ENCODE measurements at places on chromosomes 3 and 15. TPM values are rescaled to one million over a fixed set of nuclear protein-coding genes. Genes with fewer than 3 reads are reported as not detected.

- H3K4me3 ChIP-seq, result no peak overlapping the region
- no peak for DNase-seq
- peaks cover 31% of the 10 kb centered on the region for H3K4me1 ChIP-seq
- no peaks in the 10 kb centered on the region for H3K27me3 ChIP-seq
- H3K27ac ChIP-seq, result no peak overlapping the region
- H3K36me3 ChIP-seq, result peaks cover 42% of the 10 kb centered on the region
These were observed 49.1 kb downstream of the IL1RAP start for GRCh38 chr3:190562866-190563510.

GRCh38 chr3:112802338-112802737 lies 44.3 kb downstream of the CD200R1L start:
- no peaks in the 10 kb centered on the region for H3K36me3 ChIP-seq
- no peak for DNase-seq
- H3K27me3 ChIP-seq, result no peaks in the 10 kb centered on the region
- H3K27ac ChIP-seq, result no peak overlapping the region
- peaks cover 7% of the 10 kb centered on the region for H3K4me1 ChIP-seq

The LARP6 gene
- not detected for total RNA-seq

The IL5RA gene
- total RNA-seq, result not detected

DNA sequence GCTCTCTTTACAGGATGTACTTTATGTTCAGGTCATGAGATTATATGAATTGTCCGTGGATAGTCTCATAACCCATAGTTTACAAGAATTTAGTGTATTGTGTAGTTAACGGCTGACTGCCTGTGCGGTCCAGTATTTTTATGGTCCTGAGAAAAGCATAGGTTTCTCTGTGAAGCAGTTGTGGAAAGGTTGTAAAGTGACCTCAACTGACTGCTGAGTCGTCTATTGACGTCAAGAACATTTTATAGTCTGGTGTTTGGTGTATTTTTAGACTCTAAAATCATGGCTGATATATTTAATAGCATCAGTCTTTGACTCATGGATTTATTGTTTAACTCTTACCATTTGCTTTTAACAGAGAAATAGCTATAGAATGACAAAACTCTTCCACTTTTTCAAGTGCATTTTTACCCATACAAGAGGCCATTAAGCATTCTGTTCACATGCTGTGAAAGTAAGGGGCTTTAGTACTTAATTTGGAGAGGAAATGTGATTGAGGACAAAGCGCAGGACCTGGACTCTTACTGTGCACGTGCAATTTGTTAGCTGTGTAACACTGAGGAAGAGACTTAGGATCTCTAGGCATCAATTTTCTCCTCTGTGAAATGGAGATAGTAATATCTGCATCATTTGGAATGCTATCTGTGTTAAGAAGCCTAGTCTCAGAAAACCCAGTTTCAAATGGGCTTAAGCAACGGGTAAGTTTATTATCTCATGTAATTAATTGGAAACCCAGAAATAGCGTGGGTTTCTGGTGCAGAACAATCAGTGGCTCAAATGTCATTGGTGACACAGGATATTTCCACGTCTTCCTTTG lies 240.8 kb downstream of the NFKBIZ start:
- no peak for DNase-seq
- no peak overlapping the region for H3K27ac ChIP-seq
- H3K27me3 ChIP-seq, result peaks cover 4% of the 10 kb centered on the region

GRCh38 chr15:39743611-39744010 lies 39.0 kb downstream of the FSIP1 start:
- peaks cover 28% of the 10 kb centered on the region for H3K27me3 ChIP-seq
- DNase-seq, result no peak
- H3K27ac ChIP-seq, result no peak overlapping the region
- no peaks in the 10 kb centered on the region for H3K36me3 ChIP-seq
- H3K4me1 ChIP-seq, result no peaks in the 10 kb centered on the region

- H3K4me3 ChIP-seq, result no peak overlapping the region
- H3K27ac ChIP-seq, result no peak overlapping the region
- peaks cover 4% of the 10 kb centered on the region for H3K4me1 ChIP-seq
- no peaks in the 10 kb centered on the region for H3K36me3 ChIP-seq
These were observed 280.3 kb downstream of the ZPLD1 start for GRCh38 chr3:102715030-102715697.

GRCh38 chr3:43970920-43971319 lies 270.8 kb upstream of the TOPAZ1 start:
- H3K27ac ChIP-seq, result no peak overlapping the region
- DNase-seq, result no peak
- peaks cover 28% of the 10 kb centered on the region for H3K27me3 ChIP-seq
- no peaks in the 10 kb centered on the region for H3K36me3 ChIP-seq
- H3K4me3 ChIP-seq, result no peak overlapping the region
- H3K4me1 ChIP-seq, result peaks cover 7% of the 10 kb centered on the region

GRCh38 chr15:69593981-69594966 lies 141.7 kb downstream of the RPLP1 start:
- H3K4me3 ChIP-seq, result no peak overlapping the region
- peaks cover 5% of the 10 kb centered on the region for H3K4me1 ChIP-seq
- H3K36me3 ChIP-seq, result no peaks in the 10 kb centered on the region
- no peak overlapping the region for H3K27ac ChIP-seq

The ERICH6 gene
- total RNA-seq, result 0.81 TPM

DNA sequence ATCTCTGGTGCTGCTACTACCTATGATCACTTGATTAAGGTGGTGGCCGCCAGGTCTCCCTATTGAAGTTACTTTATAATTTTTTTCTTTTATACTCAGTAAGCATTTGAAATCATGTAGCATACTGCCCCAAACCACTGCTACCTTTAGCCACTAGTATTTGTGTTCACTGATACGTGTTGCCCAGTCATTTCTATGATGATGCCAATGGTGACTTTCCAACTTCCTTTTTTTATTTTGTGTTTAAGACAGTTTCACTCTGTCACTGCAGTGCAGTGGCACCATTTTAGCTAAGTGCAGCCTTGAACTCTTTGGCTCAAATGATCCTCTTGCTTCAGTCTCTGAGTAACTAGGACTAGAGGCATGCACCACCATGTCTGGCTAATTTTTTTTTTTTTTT lies 598.2 kb downstream of the NAALADL2 start:
- DNase-seq, result no peak
- no peaks in the 10 kb centered on the region for H3K4me1 ChIP-seq
- H3K27me3 ChIP-seq, result no peaks in the 10 kb centered on the region
- H3K36me3 ChIP-seq, result no peaks in the 10 kb centered on the region
- H3K27ac ChIP-seq, result no peak overlapping the region
- no peak overlapping the region for H3K4me3 ChIP-seq

The ANKUB1 gene
- not detected for total RNA-seq

The FAM107A gene
- not detected for total RNA-seq

DNA sequence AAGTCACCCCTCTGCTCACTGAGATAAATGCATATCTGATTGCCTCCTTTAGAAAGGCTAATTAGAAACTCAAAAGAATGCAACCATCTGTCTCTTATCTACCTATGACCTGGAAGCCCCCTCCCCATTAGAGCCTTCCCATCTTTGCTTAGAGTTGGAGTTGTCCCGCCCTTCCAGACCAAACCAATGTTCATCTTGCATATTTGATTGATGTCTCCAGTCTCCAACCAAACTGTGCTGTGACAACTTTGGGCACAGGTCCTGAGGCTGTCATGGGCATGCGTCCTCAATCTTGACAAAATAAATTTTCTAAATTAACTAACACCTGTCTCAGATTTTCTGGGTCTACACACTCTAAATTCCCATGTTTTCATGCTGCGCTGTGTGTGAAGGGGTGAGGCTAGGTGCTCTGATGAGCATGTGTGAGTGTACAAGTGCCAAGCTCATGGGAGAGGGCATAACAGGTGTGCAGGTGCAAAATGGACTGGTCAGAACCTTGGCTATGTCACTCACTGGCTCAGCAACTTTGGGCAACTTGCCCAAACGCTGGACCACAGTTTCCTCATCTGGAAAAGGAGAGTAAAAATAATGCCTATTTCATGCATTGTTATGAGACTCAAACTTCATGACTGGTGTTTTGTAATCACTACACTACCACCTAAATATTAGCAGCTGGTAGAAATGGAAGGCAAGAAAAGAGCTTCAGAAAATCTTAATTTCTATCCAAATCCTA lies 7.2 kb downstream of the DAPK2 start:
- H3K27me3 ChIP-seq, result peaks cover 11% of the 10 kb centered on the region
- H3K27ac ChIP-seq, result no peak overlapping the region
- no peaks in the 10 kb centered on the region for H3K4me1 ChIP-seq
- H3K4me3 ChIP-seq, result no peak overlapping the region
- DNase-seq, result no peak

GRCh38 chr3:37753428-37753827 lies 108.3 kb upstream of the CTDSPL start:
- H3K36me3 ChIP-seq, result no peaks in the 10 kb centered on the region
- H3K27me3 ChIP-seq, result peaks cover 16% of the 10 kb centered on the region
- no peak overlapping the region for H3K27ac ChIP-seq
- DNase-seq, result no peak
- peaks cover 8% of the 10 kb centered on the region for H3K4me1 ChIP-seq
- H3K4me3 ChIP-seq, result no peak overlapping the region

GRCh38 chr3:113204371-113204770 lies 7.0 kb upstream of the BOC start:
- peaks cover 31% of the 10 kb centered on the region for H3K27me3 ChIP-seq
- no peak for DNase-seq
- no peak overlapping the region for H3K4me3 ChIP-seq
- H3K27ac ChIP-seq, result no peak overlapping the region
- H3K4me1 ChIP-seq, result no peaks in the 10 kb centered on the region

DNA sequence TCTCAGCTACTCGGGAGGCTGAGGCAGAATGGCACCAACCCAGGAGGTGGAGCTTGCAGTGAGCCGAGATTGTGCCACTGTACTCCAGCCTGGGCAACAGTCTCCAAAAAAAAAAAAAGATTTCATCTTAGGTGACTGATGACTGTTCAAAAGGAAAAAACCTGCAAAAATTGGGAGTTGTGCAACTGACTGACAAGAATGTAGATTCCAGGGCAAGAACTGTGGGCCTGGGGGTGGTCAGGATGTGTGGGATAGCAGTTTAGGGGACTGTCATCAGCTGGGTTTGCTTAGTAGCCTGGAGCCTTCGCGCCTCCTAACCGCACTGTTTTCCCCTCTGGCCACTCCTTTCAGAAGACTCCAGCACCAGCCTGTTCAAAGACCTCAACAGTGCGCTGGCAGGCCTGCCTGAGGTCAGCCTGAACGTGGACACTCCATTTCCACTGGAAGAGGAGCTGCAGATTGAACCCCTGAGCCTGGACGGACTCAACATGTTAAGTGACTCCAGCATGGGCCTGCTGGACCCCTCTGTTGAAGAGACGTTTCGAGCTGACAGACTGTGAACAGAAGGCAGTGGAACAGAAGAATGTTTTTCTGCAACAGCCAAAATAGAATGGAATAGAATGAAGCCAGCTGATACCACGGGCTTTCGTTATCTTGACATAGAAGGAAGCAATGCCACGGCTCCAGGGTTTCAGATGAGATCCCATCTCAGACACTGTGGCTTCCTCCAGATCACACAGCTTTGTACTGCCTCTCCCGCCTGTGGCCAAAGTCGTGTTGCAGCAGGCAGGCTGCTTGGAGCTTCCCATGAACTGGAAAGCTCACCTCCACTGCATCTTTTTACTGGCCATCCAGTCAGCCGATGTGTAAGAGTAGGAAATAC lies 75.3 kb upstream of the BLM start:
- no peak for DNase-seq
- H3K4me3 ChIP-seq, result no peak overlapping the region
- H3K27me3 ChIP-seq, result no peaks in the 10 kb centered on the region
- peaks cover 9% of the 10 kb centered on the region for H3K4me1 ChIP-seq
- H3K36me3 ChIP-seq, result peaks cover 46% of the 10 kb centered on the region

The HESX1 gene
- not detected for total RNA-seq

DNA sequence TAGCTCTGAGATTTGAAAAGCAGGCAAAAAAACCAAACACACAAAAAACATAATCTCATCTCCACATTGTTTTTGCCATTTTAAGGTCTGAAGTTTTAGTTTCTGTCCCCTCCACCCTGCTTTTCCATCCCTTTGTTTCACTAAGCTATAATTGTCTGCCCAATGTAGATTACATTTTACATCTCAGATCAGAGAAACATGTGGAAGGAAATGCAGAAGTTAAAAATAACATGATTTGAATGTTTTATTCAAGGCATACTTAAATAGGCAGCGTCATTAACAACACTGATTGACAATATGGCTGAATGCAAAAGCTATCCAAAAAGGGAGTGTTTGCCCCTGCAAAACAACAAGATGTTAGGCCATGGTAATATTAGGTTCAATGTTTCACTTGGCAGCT lies 448.1 kb upstream of the ZNF385D start:
- DNase-seq, result no peak
- no peaks in the 10 kb centered on the region for H3K27me3 ChIP-seq
- H3K4me1 ChIP-seq, result no peaks in the 10 kb centered on the region
- H3K36me3 ChIP-seq, result no peaks in the 10 kb centered on the region
- no peak overlapping the region for H3K27ac ChIP-seq

The CA12 gene
- total RNA-seq, result not detected

DNA sequence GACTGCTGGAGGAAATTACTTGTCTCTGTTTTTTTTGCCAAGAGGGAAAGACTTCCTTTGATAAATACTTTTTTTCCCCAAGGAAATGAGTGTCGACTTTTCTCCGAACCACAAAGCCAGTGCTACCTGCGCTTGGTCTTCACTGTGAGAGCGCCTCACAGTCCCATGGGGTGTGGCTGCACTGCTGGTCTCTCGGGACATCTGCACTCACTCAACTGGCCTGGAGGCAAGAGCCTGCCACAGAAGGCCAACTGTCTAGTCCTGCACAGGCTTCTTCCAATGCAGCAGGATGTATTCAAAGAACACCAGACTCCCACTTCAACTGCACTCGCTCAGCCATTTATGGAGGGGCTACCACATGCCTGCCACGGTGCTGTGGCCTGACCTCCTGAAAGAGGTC lies 40.6 kb upstream of the CGNL1 start:
- no peaks in the 10 kb centered on the region for H3K4me1 ChIP-seq
- H3K27me3 ChIP-seq, result no peaks in the 10 kb centered on the region
- H3K4me3 ChIP-seq, result no peak overlapping the region
- H3K27ac ChIP-seq, result no peak overlapping the region
- H3K36me3 ChIP-seq, result no peaks in the 10 kb centered on the region
- DNase-seq, result no peak

DNA sequence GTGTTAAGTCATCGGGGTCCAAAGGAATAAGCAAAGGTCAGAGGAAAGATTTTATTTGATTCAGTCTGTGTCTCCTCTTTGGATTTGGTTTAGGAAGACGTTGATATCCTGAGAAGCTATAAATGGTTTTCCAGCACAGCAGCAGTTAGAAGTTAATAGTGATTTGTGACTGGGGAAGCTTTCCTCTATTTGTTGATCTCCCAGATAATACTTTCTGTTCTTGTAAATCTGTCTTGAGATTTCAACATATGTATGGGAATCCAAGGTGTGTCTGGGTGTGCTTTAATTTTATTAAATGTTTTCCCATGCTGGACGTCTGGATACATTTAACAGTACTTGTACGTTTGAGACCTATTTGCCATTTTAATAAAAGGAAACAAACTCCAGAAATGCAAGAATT lies 409.5 kb downstream of the ROBO1 start:
- no peak overlapping the region for H3K27ac ChIP-seq
- H3K4me1 ChIP-seq, result no peaks in the 10 kb centered on the region
- no peaks in the 10 kb centered on the region for H3K36me3 ChIP-seq
- no peak overlapping the region for H3K4me3 ChIP-seq

Data from activated CD4-positive, alpha-beta T cell treated with anti-CD3 and anti-CD28 coated beads, Interleukin-2, amount 10 ng/mL, durations not matched to agents 7 days and 5 days (primary cell).